ENCODE measurements at places on chromosomes 1 and 21.

DNA sequence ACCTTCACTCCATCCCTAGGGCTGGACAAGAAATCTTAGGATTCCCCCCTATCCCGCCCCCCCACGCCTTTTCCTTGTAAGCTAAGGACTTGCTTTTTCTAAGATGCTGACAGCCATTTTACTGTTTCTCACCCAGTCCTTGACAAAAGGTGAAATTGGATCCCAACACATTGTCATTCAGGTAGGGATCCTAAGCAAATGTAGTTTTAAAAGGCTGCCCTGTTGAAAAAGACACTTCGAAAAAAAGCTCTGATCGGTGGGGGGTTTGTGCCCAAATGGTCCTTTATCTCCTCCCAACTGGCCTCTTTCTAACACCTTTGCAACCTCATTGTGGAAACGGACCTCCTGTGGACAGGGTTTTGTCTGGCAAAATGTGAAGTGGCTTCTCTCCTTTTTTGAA lies 2.9 kb downstream of the CACHD1 start:
- no peak for DNase-seq

DNA sequence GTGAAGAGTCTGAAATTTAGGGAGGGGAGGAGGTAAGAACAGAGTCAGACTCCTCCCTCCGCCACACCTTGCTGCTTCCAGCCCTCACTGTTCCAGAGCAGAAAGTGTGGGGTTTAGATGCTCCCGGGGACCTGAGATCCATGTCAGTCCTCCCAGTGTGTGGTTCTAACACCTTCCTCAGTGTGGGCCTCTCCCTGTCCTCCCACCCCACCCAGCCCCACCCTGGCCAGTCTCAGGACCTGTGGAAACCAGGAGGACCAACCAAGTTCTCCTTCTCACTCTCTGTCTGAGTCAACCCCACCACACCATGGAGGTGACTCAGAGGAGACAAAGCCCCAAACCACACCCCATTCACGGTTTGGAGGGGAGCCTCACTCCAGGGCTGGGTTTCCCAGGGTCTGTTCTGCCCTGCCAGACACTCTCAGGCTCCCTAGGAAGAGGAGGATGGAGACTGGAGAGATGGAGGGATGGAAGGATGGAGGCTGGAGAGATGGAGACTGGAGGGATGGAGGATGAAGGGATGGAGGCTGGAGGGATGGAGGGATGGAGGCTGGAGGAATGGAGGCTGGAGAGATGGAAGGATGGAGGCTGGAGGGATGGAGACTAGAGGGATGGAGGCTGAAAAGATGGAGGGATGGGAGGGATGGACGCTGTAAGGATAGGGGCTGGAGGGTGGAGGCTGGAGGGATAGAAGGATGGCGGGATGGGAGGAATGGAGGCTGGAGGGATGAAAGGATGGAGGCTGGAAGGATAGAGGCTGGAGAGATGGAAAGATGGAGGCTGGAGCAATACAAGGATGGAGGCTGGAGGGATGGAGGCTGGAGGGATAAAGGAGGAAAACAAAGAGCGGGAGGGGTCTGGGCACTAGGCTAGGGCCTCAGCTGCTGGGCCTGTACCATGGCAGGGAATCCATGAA lies 100.9 kb upstream of the RUNX3 start:
- DNase-seq: no peak

DNA sequence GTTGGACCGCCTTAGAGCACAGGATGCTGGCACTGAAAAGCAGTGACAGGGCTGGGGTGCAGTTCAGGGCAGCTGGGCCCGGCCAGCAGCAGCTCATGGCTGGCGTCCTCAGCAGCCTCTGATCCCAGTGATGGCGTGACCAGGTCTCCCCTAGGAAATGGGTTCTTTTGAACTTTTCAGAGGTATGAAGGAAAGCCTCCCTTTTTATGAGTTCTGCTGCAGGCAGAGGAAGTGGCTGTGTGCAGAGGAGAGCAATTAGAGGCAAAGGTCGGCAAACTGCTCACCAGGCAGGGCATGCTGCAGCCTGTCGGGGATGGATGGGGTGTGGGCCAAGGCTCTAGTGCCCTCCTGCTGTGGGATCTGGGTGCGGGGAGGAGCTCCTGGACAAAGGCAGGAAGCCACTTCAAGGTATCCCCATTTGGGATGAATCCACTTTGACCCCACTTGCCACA lies 45.6 kb upstream of the RAB4A start:
- no peak for DNase-seq

DNA sequence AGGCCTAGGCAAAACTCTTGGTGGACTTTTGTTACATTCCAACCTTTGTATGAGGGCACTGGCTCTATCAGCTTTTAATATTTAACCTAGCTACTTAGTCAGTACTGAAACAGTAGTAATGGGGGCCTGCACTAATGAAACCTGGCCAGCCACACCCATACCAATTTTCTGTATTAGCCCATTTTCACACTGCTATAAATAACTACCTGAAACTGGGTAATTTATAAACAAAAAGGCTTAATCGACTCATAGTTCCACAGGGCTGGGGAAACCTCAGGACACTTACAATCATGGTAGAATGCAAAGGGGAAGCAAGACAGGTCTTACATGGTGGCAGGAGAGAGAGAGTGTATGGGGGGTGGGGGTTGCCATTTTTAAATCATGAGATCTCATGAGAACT lies 245.7 kb upstream of the RGS18 start:
- DNase-seq: no peak

GRCh38 chr21:14879458-14879857 lies 185.3 kb downstream of the NRIP1 start:
- DNase-seq: no peak

- no peak for DNase-seq
Measured at GRCh38 chr1:241771117-241771516, 76.9 kb upstream of the EXO1 start.

DNA sequence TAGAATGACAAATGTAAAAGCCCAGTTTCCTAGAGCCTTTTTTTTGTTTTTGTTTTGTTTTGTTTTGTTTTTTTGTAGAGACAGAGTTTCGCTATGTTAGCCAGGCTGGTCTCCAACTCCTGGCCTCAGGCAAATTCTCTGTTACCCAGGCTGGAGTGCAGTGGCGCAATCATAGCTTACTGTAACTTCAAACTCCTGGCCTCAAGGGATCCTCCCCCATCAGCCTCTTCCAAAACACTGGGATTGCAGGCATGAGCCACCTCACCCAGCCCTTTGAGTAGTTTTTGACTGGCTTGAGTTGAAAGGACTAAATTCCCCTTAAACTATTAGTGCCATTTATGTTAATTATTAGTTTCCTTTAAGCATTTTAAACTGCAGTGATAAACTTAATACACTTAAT lies 28.8 kb upstream of the ZBTB18 start:
- DNase-seq: no peak

- DNase-seq: no peak
Measured at GRCh38 chr1:44646261-44647110, 27.8 kb downstream of the TMEM53 start.

DNA sequence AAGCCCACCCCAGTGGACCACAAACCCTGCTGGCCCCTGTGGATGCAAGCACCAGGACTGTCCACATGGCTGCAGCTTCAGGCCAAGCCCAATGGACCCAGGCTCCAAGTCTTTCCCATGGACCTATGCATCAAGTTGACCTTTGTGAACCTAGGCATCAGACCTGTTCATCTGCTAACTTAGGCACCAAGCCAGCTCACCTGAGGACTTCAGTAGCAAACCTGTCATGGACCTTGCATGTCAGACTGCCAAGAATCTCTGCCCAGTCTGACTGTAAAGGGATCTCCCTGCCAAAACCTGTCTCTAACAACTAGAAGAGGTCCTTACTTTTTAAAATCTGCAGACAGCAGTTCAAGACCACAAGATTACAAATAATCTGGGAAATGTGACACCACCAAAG lies 37.8 kb downstream of the FMO3 start:
- no peak for DNase-seq

GRCh38 chr1:67683766-67684525 lies 1.1 kb upstream of the GADD45A start:
- DNase-seq: no peak

DNA sequence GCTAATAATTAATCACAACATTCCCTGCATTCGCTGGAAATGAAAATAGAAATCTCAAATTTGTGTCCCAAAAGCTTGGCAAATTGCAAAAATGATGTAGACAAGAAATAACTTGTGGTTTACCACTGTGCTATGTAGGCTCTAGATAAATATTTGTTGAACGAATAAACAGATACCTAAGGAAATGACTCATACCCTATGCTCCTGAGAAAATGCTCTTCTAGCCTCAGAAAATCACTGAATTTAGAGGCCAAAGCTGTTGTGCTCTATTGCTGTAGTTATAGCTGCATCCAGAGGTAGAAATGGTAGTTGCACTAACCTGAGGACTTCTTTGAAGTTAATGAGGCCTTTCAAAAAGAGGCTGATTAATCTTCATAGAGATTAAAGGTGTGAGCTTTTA lies 142.0 kb upstream of the ZNHIT6 start:
- no peak for DNase-seq

DNA sequence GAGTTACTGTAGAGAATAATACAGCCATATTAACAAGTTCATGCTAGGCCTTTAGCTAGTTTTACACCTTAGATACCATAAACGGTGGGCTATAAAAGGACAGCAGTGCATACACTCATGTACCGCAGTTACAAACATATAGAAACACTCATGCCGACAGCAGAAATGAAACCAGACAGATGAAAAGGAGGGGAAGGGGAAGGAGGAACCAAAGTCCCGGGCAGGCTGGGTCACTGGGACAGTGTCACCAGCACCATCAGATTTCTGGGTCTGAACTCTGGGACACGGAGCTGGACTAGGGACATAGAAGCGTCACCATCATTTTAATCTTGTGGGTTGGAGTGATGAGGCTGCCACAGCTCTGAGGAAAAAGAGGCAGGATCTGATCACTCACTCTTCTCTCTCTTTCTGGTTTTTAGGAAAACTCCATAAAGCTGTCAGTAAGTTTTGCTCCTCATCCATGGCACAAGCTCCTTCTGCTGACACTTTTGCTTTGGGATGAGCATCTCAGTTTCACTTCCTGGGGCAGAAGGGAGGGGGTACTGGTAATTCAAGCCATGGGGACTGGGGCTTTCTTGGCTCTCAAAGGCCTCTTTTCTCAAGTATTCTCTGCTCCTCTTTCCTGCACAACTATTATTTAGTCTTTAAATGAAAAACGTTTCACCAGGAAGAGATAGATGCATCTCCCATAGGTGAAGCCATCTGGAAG lies 7.8 kb upstream of the ZNF691 start:
- no peak for DNase-seq

- no peak for DNase-seq
Measured at GRCh38 chr1:206739411-206740076, 31.0 kb upstream of the IL19 start.

GRCh38 chr1:243946946-243947345 lies 96.9 kb upstream of the AKT3 start:
- DNase-seq: no peak

- no peak for DNase-seq
Measured at GRCh38 chr1:115572710-115573109, 69.1 kb upstream of the VANGL1 start.

- no peak for DNase-seq
Measured at GRCh38 chr1:32774950-32775634, 42.1 kb downstream of the YARS1 start.

- no peak for DNase-seq
Measured at GRCh38 chr1:152168535-152168868, 9.5 kb upstream of the RPTN start.

Data from stimulated activated CD8-positive, alpha-beta memory T cell treated with anti-CD3 and anti-CD28 coated beads, Interleukin-15, amount 100 ng/mL, for 24 hours (primary cell).